ENCODE measurements at places on chromosomes 11 and 22.

GRCh38 chr11:124222407-124222806 is 18.5 kb upstream of the OR8G1 start:
- DNase-seq, result no peak

- no peak for DNase-seq
These were observed 16.4 kb downstream of the CDKN1C start for GRCh38 chr11:2869134-2869526.

GRCh38 chr11:96293109-96293508 is 49.9 kb downstream of the MAML2 start:
- no peak for DNase-seq

DNA sequence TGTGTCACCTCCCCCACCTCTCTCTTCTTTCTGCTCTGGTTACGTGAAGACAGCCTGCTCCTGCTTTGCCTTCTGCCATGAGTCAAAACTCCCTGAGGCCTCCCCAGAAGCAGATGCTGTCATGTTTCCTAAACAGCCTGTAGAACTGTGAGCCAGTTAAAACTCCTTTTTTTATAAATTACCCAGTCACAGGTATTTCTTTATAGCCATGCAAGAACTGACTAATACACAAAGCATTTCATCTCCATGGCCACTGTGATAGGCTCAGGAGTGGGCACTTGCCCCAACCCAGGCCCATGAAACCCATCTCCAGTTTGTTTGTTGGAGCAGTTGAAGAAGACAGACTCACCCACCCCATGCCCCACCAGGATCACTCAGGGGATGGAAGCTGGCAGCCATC is 253.3 kb upstream of the ISX start:
- no peak for DNase-seq

DNA sequence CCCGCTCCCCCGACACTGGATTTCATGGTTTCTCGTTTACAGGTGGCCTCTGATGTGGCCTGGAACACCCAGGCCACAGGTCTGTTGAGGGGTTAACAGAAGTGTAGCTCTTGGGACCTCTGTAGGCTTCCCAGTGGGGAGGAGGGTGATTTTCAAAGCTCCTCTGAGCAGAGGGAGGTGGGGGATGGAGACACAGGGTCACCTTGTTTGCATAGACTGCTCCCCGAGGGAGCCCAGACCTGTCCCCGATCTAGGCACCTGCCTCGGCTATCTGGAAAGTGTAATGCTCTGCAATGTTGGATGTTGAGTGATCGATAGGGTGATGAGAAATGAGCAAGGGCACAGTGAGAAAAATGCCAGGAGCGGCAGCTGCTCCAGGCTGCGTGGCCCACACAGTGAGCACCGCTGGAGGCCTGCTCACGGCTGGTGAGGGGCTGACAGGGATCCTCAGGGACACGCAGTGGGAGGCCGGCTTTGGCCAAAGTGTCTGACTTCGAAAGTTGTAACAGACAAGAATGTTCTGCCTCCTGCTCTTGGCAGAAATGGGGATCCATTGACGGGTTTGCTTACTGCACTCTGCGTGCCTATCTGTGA is 594.1 kb downstream of the BRD1 start:
- DNase-seq, result no peak

GRCh38 chr22:25235547-25236290 is 16.3 kb downstream of the CRYBB2 start:
- DNase-seq, result no peak

GRCh38 chr22:29305836-29306174 is 645 bp upstream of the GAS2L1 start:
- DNase-seq, result no peak

- DNase-seq, result no peak
These were observed 2.1 kb downstream of the CCDC73 start for GRCh38 chr11:32792111-32792947.

DNA sequence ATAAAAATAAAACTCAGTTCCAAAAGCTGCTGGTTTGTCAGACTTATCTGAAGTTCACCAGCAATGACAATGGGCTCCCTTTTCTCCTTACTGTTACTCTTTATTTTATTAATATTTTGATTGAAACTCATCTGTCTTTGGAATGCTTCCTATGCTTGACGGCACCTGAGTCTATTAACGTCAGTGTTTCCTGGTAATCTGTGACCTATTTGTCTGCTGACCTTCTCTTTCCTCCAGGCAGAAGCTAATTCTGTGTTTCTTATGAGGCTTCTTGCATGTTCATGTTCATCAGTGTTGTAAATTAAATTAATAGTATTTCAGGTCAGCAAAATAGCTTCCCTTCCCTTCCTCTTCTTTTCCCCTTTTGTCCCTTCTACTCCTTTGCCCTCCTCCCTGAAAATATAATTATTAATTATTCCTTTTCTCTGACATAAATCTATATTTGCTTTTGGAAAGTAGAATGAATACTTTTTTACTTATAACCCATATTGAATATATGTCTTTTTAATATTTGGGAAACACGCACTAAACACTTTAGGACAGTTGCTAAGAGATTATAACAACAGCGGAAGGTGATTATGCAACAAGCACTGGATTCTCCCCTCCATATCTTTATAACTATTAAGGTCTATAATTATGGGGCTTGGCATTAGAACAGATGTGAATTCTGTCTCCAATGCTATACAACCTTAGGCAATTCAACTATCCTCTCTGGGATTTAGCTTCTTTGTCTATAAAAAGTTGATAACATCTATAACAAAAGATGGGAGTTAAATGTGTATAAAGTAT is 32.1 kb upstream of the PCF11 start:
- no peak for DNase-seq

- DNase-seq, result no peak
These were observed 56.3 kb upstream of the TNRC6B start for GRCh38 chr22:40121461-40121860.

GRCh38 chr11:70158201-70158600 is 44.9 kb upstream of the FADD start:
- no peak for DNase-seq

DNA sequence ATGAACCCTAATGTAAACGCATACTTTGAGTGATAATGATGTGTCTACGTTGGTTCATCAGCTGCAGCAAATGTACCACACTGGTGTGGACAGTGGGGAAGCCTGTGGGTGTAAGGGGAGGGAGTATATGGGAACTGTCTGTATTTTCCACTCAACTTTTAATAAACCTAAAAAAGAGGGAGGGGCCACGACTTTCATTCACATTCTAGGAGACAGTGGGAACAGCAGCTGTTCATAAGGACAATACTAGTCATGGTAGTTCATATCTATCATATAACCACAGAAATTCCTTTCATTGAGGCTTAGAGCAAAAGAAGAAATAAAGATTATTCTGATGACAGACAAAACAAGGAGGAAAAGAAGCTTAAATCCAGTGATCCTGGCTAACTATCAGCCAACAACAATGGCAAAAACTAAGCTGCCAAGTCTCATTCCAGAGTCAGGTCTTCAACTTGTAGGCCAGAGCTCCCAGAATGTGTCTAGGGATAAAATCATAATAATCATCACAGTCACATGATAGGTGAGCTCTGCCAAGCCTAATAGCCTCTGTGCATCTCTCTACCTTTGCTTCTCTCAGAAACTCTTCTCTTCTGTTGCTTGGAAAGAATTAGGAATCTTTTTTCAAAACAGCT is 59.4 kb upstream of the CHRM4 start:
- no peak for DNase-seq

GRCh38 chr11:122398167-122398566 is 257.4 kb upstream of the UBASH3B start:
- DNase-seq, result no peak

DNA sequence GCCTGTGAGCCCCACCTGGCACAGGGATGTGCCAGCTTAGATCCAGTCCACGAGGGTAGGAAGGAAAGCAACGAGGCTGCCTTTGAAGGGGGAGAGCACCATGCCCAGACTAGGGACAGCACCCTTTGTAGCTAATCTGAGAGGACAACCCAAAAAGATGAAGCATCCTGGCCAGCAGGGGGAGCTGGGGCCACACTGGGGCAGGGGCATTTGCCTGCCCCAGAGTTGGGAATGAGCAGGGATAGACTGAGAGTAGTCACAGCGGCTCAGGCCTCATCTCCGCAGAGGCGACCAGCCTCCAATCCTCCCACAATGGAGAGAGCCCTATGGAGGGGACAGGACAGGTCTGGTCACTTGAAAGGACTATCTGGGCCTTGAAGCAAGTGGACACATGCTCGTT is 16.4 kb downstream of the LMO1 start:
- no peak for DNase-seq

DNA sequence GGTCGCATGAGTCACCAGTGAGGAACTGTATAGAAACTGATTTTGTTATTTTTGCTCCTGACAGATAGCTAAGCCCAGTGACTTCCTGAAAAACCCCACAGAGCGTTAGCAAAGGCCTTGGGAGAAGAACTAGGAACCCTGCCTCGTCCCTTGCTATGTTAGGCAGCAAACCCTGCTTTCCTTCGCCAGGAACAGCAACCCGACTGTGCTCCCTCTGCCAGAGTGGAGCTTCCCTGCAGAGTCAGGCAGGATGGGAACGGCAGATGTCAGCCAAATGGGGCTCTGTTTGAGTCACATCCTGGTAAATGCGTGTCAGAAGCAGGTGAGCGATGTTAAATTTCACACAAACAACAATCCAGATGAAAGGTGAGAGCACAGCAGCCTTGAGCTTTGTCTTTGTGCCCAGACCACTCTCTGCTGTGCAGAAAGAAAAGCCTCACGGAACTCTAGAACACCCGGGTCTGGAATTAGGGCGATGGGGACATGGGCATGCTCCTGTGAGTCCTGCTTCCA is 186.6 kb downstream of the ADAMTS15 start:
- DNase-seq, result no peak

GRCh38 chr22:24978308-24978707 is 25.8 kb downstream of the KIAA1671 start:
- DNase-seq, result no peak

DNA sequence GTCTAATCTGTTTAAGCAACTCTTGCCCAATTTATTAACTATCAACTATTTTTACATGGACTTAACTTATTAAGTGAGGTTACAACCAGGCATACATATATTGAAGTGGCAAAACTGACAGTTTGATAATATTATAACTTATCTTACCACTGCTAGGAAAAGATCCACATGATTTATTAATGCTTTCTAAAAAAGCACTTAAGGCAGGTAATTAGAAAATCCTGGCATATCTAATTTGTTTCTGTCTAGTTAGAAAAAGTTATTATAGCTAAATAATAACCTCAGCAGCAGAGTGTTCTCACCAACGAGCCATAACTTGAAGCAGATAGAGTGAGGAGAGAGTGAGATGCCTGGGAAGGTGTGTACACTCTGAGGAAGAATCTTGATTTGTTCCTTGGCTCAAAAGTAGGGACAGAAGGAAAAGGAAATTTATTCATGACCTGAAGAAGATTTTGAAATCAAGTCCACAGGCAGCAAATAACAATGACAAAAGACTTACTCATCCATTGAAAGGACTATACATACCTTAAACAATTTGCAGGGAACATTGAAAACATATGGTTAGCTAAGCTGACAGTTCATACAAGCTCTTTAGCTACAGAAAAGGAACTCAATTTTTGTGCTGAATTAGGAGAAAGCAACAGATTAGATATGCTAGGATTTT is 7.1 kb upstream of the MUC15 start:
- no peak for DNase-seq

DNA sequence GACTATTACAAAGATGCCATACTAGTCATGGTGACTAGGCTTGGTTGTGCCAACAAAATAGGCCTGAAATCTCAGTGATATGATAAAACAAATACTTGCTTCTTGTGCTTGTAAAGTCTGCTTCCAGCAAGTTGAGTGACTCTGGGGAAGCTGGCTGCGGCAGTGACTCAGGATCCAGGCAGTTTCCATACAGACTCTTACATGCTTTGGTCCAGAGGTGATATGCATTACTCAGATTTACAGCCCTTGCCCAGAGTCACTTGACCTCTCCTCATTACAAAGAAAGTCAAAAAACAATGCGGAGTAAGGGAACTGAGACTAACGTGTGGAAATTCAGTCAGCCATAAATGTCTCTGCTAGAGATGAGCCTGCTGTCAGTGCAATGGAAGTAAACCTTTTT is 387.5 kb downstream of the KCNA4 start:
- DNase-seq, result no peak

- no peak for DNase-seq
These were observed 188 bp downstream of the UPB1 start for GRCh38 chr22:24495365-24495675.

DNA sequence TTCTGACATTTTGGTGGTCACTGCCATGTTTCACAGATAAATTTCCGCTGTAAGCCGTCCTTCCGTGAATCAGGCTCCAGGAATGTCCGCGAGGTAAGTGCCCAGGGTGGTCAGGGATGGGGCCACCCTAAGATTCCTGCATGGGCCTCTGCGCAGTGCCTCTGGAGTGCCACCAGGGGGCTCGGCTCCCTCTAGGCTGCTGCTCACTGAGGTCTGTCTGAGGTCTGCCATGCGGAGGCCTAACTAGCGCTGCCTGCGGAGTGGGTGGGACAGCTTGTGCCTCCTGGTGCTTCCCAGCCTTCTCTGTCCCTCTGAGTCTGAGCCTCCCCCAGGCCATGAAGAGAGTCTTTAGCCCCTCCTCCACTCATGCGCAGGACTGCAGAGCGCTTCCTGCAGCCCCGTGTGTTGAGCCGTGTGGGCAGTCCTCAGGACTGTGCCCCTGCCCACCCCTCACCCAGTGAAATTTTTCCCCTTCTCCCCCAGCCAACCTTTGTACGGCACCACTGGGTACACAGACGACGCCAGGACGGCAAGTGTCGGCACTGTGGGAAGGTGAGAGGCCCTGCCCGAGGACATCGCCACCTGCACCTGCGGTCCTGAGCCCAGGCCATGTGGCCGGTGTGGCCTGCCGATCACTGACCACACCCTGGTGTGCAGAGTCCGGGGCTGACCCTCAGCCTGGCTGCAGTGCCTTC is 11.9 kb upstream of the MDK start:
- DNase-seq, result no peak

DNA sequence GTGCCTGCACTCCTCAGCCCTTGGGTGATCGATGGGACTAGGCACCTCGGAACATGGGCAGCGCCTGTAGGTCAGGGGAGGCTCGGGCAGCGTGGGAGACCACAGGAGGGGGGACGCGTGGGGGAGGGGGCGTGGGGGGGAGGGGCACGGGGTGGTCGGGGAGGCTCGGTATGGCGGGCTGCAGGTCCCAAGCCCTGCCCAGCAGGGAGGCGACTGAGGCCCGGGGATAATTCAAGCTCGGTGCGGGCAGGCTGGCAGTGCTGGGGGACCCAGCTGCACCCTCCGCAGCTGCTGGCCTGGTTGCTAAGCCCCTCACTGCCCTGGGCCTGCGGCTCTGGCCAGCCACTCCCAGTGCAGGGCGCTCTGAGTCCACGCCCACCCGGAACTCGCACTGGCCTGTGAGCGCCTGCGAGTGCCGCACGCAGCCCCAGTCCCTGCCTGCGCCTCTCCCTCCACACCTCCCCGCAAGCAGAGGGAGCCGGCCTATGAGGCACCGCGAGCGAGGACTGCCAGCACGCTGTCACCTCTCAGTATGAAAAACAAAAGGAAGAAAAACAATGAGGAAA is 1698.3 kb upstream of the RAG2 start:
- no peak for DNase-seq

GRCh38 chr11:73186886-73187285 is 31.2 kb upstream of the P2RY2 start:
- peak; percentile 35 for DNase-seq

GRCh38 chr22:26617271-26618199 is at the start of gene CRYBB1:
CRYBB1 (minus strand) TSS chr22:26618027; CDS start chr22:26616319, 1,708 bp downstream.
- DNase-seq, result peak; percentile 50

Measured in GF-D8 (cell line).